M059J (cell line): ENCODE measurements at places on chromosomes 12 and 14. TPM values are rescaled to one million over a fixed set of nuclear protein-coding genes. Genes with fewer than 3 reads are reported as not detected.
A peak's percentile ranks its signal among the peaks of the same experiment; 100 is the strongest.

DNA sequence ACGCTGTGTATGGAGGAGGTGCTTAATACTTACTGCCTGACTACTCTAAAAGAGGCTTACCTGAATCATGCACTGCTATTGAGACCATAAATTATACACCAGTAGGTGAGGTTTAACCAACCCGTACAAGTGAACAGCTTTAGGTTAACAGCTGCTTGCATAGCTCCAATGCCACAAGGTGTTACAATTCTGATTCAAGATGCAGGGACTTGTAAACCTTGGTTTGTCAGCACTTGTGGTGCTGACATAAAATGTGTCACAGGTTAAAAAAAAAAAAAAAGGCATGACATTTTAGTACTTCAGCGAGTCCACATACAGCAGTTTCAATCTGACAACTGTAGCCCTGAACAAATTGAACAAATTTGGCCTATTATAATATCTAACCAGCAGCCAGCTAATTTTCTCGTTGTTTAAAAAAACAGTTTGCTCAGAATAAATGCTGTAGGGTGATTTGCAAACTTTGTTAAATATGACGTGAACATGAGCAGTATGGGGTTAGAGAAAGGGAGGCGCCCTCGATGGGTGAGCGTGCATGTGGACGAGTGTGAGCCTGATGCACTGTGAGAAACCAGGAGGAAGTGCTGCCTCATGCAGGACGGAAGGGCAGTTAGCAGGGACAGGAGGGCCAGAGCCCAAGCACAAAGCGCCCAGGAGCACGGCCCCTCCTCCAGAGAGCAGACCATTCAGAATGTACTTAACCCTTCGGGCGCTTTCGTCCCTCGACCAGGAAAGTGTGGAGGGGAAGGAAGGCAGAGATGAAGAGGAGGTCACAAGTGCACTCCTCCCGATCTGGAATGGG, 44.7 kb downstream of the TCHP start:
- no peak for DNase-seq

GRCh38 chr12:42593874-42594273, 4.3 kb upstream of the PRICKLE1 start:
- DNase-seq = no peak

DNA sequence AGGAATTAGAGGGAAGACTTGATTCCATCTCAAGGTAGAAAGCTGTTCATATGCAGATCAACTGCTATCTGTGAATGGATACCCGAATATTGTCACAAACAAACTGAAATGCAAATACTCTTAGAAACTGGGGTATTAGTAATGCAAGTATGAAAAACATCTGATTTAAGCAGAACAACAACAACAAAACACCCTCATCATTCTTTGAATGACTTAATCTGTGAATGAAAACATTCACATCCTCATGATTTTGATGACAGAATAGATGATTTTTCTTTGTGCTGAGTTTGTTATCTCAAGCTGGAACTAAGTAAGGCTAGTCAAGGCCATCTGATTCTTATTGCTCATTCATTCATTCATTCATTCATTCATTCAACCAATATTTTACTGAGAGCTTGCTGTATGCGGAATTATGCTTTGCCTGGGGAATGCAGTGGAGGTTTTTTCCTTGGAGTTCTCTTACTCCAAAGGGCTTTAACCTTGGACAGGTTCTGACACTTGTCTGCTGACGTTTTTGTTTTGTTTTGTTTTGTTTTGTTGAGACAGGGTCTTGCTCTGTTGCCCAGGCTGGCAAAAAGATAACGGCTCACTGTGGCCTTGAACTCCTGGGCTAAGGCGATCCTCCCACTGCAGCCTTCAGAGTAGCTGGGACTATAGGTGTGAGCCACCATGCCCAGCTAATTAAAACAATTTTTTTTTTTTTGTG, 23.3 kb downstream of the OR10G3 start:
- no peak for DNase-seq

DNA sequence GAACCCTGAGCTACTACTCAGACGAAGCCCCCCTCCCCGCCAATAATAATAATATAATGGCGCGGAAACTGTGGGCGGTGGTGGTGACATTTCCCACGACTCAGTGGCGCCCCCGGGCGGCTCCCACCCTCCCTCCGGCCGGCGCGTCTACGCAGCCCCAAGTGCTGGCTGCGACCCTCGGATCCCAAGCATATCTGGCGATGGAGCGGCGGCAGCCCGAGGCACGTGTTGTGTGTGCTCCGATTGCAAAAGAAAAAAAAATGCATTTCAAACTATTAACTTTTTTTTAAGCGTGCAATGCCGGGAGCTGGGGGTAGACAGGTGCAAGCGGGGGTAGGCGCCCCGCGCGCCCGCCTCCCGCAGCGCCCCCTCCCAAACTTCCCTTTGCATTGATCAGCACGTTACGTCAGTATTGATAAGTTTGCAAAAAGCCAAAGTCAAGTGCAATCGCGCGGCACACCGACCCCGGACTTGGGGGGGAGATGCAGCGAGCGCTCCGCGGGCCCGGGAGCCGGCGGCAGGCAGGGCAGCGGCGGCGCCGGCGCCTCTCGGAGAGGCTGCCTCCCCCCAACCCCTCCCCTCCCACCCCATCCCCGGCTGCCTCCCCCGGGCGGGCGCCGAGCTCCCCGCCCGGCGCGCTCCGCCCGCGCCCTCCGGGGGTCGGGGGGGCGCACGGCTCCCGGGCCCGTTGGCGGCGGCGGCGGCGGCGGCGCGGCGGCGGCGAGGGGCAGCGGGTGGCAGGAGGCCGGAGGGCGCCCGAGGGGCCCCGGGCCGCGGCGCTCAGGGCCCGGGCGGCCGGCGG, 113.1 kb upstream of the MYL2 start:
- DNase-seq = no peak

- no peak for DNase-seq
Measured at GRCh38 chr12:66189486-66189843, 451 bp downstream of the IRAK3 start.

DNA sequence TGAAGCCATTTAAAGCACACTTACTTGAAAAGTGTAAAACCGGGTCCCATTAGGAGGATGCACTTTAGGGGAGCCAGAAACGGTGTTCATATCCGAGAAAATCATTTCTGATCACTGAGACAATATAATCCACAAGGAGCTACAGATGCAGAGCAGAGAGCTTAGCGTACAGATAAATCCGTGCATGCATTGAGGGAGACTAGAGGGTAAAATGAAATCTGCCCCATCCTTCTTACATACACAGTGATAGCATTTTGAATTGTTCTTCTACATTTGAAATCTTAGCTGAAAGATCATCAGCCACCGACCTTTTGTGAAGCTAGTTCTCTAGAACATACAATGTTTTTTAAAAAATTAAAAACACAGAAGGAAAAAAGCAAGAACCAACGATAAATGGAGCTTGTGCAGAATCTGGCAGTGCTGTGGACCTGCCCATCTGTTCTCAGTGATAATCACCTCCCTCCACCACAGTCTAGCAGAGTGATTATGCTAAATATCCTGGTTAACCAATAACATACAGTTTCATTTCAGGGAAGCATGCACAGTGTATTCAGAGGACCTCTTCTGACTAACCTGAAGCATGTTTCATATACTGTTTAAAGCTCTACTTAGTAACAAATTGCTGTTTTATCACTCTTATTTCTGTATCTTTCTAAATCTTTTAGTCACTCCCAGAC, 161.1 kb downstream of the PPFIA2 start:
- no peak for DNase-seq

DNA sequence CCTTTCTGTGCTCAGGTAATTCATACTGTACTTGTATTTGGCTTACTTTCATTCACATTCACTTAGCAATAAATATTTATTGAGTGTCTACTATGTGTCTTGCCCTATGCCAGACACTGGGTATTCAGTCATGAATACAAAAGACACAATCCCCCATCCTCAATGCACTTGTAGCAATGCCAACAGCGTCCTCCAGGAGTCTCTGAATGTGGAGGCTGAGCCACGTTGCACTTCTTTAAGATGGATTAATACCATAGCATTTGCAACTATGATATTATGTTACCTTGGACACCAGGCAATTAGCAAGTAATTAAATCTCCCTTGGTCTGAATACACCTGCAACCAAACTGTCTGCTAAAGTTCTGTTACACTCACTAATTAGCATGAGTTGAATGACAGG, 58.8 kb downstream of the OTX2 start:
- no peak for DNase-seq

DNA sequence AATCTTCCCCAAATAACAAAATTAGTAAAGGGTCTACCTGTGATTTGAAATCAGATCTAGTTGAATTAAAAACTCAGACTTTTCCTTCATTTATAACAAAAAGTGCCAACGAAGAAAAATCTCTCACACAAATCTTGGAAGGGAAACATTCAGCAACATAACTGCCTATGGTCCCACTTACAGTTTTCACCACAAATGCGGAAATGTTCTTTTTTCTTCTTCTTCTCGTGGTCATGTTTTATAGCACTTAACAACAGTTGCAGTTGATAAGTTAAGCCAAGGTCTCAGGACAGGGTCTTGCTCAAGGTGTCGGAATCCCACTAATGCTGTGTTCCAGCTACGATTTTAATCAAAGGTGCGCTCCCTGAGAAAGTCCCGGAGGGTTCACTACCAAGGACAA, 10.1 kb downstream of the RNASE6 start:
- DNase-seq = no peak

GRCh38 chr12:3998968-3999792, 126.0 kb upstream of the PARP11 start:
- peak; percentile 4 for DNase-seq

- DNase-seq = no peak
Measured at GRCh38 chr12:50086148-50086547, 1.0 kb downstream of the SMARCD1 start.

- peak; percentile 18 for DNase-seq
Measured at GRCh38 chr12:106300761-106301160, 1.8 kb upstream of the TCP11L2 start.

DNA sequence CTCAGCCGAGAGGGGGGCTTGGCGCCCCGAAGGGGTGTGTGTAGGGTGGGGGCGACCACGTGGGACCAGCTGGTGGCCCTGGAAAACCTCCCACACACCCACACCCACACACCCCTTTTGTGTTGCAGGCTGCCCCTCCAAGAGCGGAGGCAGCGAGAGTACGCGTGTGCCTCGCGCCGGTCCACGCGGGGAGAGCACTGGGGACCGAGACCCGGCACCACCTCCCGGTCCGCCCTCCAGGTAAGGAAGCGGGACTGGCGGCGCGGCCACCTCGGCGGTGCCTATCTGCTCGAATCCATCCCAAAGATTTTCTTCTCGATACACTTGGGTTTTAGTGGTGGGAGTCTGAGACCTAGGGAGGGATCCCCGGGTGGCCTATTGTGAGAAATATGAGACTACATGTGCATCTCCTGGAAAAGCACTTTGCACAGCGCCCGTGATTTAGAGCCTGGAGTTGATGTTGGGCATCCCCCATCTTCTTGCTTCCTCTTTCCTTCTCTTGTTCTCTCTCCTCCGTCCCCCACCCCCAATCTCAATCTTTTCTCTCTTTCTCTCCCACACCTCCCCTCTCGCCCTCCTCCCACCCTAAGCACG, 393 bp downstream of the SYT1 start:
- DNase-seq = peak; percentile 25

- DNase-seq = no peak
Measured at GRCh38 chr12:50240792-50241114, 42.6 kb downstream of the LIMA1 start.

DNA sequence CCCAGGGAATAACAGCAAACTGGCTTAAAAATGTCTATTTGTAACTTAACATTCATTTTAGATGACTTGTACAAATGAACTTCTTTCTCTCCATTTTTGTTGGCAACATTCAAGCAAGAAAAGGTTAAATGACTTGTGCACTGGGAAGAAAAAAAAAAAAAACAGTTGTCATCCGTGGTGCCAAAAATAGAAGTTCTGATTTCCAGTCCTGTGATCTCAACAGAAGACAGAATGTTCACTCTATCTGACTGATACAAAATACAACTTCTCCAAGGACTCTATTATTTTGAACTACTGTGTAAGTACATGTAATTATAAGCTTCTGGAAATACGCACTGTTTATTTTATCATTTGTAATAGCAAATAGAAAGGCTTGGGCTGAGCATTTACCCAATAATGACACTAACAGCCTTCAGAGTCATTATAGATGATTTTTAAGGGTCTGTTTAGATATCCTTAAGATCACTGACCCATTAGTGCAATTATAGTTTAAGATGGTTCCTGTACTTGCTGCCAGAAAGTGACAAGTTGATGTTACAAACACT, 59.9 kb downstream of the LIN7A start:
- no peak for DNase-seq

DNA sequence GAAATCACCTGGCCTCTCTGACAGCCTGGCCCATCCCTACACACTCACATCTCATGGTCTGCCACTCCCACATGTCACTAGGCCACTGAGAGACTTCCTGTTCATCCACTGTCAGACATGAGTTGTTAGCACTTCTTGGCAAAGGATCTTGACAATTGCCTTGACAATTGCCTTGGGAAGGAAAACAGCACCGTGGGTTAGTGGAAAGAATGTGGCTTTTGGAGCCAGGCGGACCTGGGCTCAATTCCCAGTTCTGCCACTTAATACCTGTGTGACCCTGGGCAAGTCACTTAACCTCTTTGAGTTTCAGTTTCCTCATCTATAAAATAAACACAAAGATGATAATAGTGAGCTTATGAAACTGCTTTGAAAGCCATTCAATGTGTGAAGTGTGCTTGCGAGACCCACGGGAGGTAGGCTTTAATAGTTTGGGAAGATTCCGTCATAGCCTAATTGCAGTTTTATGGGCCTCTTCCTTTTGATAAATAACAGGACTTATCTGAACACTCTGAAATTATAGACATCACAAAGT, 250.4 kb downstream of the C12orf75 start:
- DNase-seq = peak; percentile 56

DNA sequence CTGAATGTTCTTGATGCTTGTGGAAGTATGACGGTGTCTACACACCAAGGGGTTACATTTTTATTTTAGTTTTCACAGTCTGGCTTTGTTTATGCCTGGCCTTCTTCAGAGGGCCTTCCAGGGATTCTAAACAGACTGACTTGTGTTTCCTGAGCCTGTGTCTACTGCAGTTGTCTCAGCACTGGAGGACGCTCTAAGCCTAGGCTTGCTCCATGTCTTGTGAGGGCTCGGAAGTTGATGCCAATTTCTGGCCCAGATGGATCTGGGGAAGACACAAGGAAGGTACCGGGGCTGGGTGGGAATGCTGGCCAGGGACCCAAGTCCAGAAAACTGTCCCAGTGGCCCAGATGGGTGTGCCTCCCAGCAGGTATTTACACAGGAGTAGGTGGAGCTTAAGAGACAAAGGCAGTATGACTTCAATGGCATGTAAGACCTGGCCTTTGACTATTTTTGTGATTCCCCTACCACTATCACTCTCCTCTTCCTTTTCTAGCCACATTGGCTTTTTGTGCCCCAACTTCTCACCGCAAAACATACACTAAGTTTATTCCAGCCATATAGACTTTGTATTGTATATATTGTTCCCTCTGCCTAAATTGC, 56.9 kb downstream of the GPR137C start:
- no peak for DNase-seq

The NUAK1 gene
- total RNA-seq = 13.0 and 14.9 TPM in 2 replicates

The APOF gene
- not detected in 2 replicates for total RNA-seq

The RSRC2 gene
- 33.1 and 38.1 TPM in 2 replicates for total RNA-seq

The SLC25A29 gene
- 5.0 and 18.8 TPM in 2 replicates for total RNA-seq

The CMA1 gene
- total RNA-seq = not detected in 2 replicates

The MORN3 gene
- total RNA-seq = 0.25 TPM in 1 of 2 replicates, not detected in the other

The COCH gene
- total RNA-seq = not detected in 2 replicates
